H1 (cell line): ENCODE measurements at places on chromosomes 2 and 18. TPM values are rescaled to one million over a fixed set of nuclear protein-coding genes. Genes with fewer than 3 reads are reported as not detected.

GRCh38 chr2:142286618-142287017 is 155.8 kb upstream of the LRP1B start:
- peak; percentile 23 for DNase-seq
- H3K27ac ChIP-seq = no peak overlapping the region
- H3K36me3 ChIP-seq = no peaks in the 10 kb centered on the region
- 0 out of 2 replicates have a peak, but pooled peaks cover 2% of the 10 kb centered on the region for H3K4me1 ChIP-seq
- H3K27me3 ChIP-seq = no peaks in the 10 kb centered on the region

GRCh38 chr2:42547014-42547413 is 21.4 kb upstream of the MTA3 start:
- no peak overlapping the region for H3K4me3 ChIP-seq
- no peaks in the 10 kb centered on the region for H3K27me3 ChIP-seq
- peaks cover 27% of the 10 kb centered on the region for H3K4me1 ChIP-seq
- H3K36me3 ChIP-seq = no peaks in the 10 kb centered on the region

GRCh38 chr2:1136067-1136466 is 185.4 kb downstream of the SNTG2 start:
- DNase-seq = no peak
- no peaks in the 10 kb centered on the region for H3K4me1 ChIP-seq
- no peak overlapping the region for H3K27ac ChIP-seq
- no peaks in the 10 kb centered on the region for H3K27me3 ChIP-seq

GRCh38 chr2:99504844-99505584 is 15.2 kb upstream of the REV1 start:
- no peaks in the 10 kb centered on the region for H3K27me3 ChIP-seq
- H3K36me3 ChIP-seq = no peaks in the 10 kb centered on the region
- H3K4me3 ChIP-seq = no peak overlapping the region
- no peak overlapping the region for H3K27ac ChIP-seq
- no peak for DNase-seq

- H3K4me1 ChIP-seq = no peaks in the 10 kb centered on the region
- no peaks in the 10 kb centered on the region for H3K36me3 ChIP-seq
- no peak overlapping the region for H3K4me3 ChIP-seq
- H3K27me3 ChIP-seq = peaks cover 10% of the 10 kb centered on the region
- no peak overlapping the region for H3K27ac ChIP-seq
- no peak for DNase-seq
These were observed 40.7 kb upstream of the CCDC150 start for GRCh38 chr2:196598846-196599245.

DNA sequence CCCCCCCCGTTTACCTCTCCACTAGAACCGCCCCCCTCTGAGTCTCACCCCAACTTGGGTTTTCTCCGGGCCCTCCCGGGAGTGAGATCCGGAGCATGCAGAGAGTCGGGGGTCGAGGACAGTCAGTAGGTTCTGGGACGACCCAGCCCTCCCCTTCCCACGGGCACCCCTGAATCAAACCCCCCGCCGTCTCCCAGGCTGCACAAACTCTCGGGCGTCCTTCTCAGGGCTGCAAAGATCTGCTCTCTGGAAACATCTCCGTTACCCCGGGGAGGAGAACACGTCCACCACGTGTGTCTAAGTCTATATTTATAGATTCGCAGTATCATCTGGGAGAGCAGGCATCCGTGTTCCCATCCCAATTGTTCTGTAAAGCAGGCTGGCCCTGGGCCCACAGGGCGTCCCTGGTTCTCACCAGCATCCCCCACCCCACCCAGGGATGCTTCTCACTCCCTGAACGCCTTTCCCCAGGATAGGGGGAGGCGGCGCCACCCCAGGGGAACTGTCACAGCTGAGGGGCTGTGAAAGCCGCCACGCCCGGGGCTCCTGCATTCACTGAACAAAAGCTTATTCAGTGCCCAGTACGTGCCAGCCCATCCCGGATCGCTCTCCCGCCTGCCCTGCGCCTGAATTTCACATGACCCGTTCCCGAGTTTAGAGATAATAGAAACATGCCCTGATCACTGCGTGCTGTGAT is 765 bp upstream of the DIPK1C start:
- H3K27ac ChIP-seq = no peak overlapping the region
- H3K4me1 ChIP-seq = no peaks in the 10 kb centered on the region
- H3K36me3 ChIP-seq = no peaks in the 10 kb centered on the region
- no peak overlapping the region for H3K4me3 ChIP-seq
- peaks cover 45% of the 10 kb centered on the region for H3K27me3 ChIP-seq

- H3K36me3 ChIP-seq = no peaks in the 10 kb centered on the region
- no peaks in the 10 kb centered on the region for H3K27me3 ChIP-seq
- no peak overlapping the region for H3K27ac ChIP-seq
- no peak for DNase-seq
- H3K4me3 ChIP-seq = no peak overlapping the region
- peaks cover 16% of the 10 kb centered on the region for H3K4me1 ChIP-seq
These were observed 65.6 kb downstream of the STK39 start for GRCh38 chr2:168181825-168182224.

- H3K36me3 ChIP-seq = 0 out of 2 replicates have a peak, but pooled peaks cover 3% of the 10 kb centered on the region
- H3K4me3 ChIP-seq = no peak overlapping the region
- DNase-seq = no peak
These were observed 74.8 kb downstream of the AKAIN1 start for GRCh38 chr18:5122272-5122671.

- H3K36me3 ChIP-seq = no peaks in the 10 kb centered on the region
- no peak overlapping the region for H3K4me3 ChIP-seq
- H3K27me3 ChIP-seq = no peaks in the 10 kb centered on the region
- H3K4me1 ChIP-seq = peaks cover 11% of the 10 kb centered on the region
- DNase-seq = no peak
These were observed 182.4 kb downstream of the CELF4 start for GRCh38 chr18:37383036-37383785.

GRCh38 chr2:229226382-229226781 is 44.7 kb downstream of the PID1 start:
- H3K4me3 ChIP-seq = no peak overlapping the region
- DNase-seq = no peak
- H3K36me3 ChIP-seq = no peaks in the 10 kb centered on the region
- H3K4me1 ChIP-seq = no peaks in the 10 kb centered on the region

DNA sequence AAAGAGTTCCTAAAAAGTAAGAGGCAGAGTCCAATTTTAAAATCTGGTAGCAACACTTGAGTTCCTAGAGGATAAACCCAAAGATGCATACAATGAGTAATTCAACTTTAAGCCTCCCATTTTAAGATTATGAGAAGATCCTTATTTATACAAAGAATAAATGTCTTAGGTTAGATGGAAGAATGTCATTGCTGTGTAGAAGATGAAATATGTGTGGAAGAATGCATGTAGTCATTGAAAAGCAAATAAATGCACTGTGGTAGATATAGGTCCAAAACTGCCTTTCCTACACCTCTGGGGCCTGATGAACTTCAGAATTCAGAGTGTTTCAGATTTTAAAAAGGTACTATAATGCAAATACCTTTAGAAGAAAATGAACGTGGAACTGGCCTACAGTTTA is 58.7 kb upstream of the LRP1B start:
- no peak overlapping the region for H3K27ac ChIP-seq
- no peaks in the 10 kb centered on the region for H3K36me3 ChIP-seq
- no peaks in the 10 kb centered on the region for H3K4me1 ChIP-seq
- no peak overlapping the region for H3K4me3 ChIP-seq

GRCh38 chr18:79923896-79924585 is 27.4 kb downstream of the SLC66A2 start:
- no peak overlapping the region for H3K27ac ChIP-seq
- no peaks in the 10 kb centered on the region for H3K36me3 ChIP-seq
- H3K4me1 ChIP-seq = no peaks in the 10 kb centered on the region

- DNase-seq = no peak
- no peaks in the 10 kb centered on the region for H3K36me3 ChIP-seq
- H3K4me3 ChIP-seq = no peak overlapping the region
- H3K4me1 ChIP-seq = no peaks in the 10 kb centered on the region
- H3K27ac ChIP-seq = no peak overlapping the region
These were observed 20.5 kb upstream of the OSR1 start for GRCh38 chr2:19378939-19379338.

GRCh38 chr2:124163840-124164239 is 138.8 kb downstream of the CNTNAP5 start:
- no peaks in the 10 kb centered on the region for H3K4me1 ChIP-seq
- no peaks in the 10 kb centered on the region for H3K36me3 ChIP-seq
- H3K27me3 ChIP-seq = no peaks in the 10 kb centered on the region
- H3K27ac ChIP-seq = no peak overlapping the region
- no peak overlapping the region for H3K4me3 ChIP-seq

DNA sequence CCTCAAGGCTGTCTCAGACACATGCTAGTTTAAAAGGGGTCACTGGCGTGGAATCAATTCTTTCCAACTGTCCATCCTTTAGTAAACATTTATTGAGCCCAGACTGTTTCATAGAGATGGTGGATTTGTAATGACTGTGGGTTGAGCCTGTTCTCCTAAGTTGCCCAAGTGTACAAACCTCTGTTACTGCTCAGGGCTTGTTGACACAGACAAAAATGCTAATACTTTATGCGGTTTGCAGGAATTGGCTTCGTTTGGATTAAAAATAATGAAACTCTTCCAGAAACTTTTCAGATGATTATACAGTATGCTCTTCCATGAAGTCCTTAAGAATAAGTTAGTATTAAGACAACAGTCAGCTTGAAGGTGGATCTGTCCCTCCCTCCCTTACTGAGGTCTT is 83.6 kb upstream of the MGAT5 start:
- H3K4me3 ChIP-seq = no peak overlapping the region
- no peaks in the 10 kb centered on the region for H3K36me3 ChIP-seq
- no peaks in the 10 kb centered on the region for H3K27me3 ChIP-seq

GRCh38 chr2:6538607-6539006 is 327.1 kb downstream of the CMPK2 start:
- H3K4me3 ChIP-seq = no peak overlapping the region
- H3K27me3 ChIP-seq = no peaks in the 10 kb centered on the region
- H3K4me1 ChIP-seq = peaks cover 12% of the 10 kb centered on the region
- no peak for DNase-seq
- no peak overlapping the region for H3K27ac ChIP-seq

GRCh38 chr18:72206814-72207213 is 337.3 kb downstream of the CBLN2 start:
- H3K4me1 ChIP-seq = no peaks in the 10 kb centered on the region
- no peaks in the 10 kb centered on the region for H3K36me3 ChIP-seq

DNA sequence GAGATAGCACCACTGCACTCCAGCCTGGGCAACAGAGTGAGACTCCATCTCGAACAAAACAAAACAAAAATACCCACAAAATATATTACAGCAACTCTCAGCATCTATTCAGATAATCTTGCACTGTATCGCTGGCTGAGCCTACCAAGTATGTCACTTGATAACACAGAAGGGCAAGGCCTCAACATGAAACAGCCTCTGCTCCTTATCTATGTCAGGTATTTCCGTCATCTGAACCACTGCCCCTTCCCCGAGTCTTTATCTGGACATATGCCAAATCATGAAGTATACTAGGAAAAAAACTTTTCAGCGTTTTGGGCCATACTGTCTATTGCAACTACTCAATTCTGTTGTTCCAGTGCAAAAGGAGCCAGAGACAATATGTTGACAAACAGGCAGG is 17.7 kb downstream of the PDIA6 start:
- no peak for DNase-seq
- H3K4me1 ChIP-seq = no peaks in the 10 kb centered on the region
- H3K4me3 ChIP-seq = no peak overlapping the region
- H3K27ac ChIP-seq = no peak overlapping the region

GRCh38 chr2:168564641-168565040 is 108.6 kb downstream of the CERS6 start:
- H3K36me3 ChIP-seq = peaks cover 6% of the 10 kb centered on the region; the same call in 1 of the 2 replicates
- H3K27ac ChIP-seq = no peak overlapping the region
- DNase-seq = no peak
- H3K4me3 ChIP-seq = no peak overlapping the region
- no peaks in the 10 kb centered on the region for H3K27me3 ChIP-seq
- no peaks in the 10 kb centered on the region for H3K4me1 ChIP-seq

DNA sequence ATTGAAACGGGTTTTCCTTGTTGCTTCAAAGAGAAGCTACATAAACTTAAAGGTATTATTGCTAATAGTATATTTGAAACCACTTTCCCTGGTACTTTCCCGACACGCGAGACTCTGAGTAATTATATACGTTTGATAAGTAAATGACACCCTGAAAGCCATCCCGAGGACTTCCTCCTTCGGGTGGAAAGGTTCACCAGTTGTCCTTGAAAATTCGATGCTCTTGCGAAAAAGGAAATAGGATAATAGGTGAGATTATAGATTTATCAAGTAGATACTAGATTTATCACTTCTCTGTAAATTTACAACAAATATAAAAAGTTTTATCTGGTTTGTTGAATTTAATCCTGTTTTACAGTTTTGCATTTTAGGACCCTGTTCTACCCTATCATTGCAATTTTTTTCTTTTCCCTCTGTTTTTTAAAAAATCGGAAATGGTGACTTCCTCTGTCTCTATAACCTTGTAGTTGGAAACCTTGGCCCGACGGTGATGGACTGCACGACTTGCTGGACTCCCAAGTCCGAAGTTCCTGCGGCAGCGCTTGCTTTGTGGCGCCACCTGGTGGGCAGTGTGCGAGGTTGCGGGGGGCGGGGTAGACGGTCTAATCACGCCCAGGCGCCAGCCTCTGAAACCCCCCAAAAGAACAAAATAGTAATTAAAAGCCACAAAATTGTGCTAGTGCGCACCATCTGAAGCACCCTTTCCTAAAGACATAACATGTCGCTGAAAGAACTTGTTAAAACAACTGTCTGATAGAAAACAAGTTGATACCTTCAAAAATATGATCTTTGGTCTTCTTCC is 972 bp upstream of the DLX2 start:
- no peak overlapping the region for H3K27ac ChIP-seq
- peaks cover 4% of the 10 kb centered on the region for H3K4me1 ChIP-seq
- H3K27me3 ChIP-seq = peaks cover 100% of the 10 kb centered on the region
- no peaks in the 10 kb centered on the region for H3K36me3 ChIP-seq
- peak overlapping the region; percentile 59 for H3K4me3 ChIP-seq
- peak; percentile 99 for DNase-seq

DNA sequence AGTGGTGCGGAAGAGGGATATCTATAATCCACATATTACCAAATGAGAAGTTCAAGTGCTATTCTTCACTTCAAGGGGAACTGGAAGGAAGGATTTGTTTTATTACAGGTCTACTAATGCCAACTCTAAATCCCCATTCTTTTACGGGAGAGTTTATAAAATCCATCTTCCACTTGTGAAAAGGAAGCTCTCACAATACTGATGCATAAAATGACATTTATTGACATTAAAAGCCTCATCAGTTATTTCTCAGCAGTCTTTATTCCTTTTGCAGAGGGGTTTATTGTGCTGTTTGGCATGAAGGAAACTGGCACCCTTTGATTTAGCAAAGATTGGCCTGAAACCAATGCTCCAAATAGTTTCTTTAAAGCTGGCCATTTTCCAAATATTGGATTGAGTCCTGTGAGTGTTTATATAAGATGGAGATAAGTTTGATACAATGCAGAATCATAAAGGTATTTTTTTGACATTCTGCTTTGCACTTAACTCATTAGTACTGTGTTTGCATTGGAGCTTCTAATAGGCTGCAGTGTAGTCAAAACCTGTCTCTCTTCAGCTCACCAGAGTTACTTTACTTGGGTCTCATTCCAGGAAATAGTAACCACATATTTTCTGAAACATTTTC is 26.6 kb downstream of the LRP1B start:
- no peak for DNase-seq
- H3K36me3 ChIP-seq = no peaks in the 10 kb centered on the region
- no peak overlapping the region for H3K4me3 ChIP-seq
- H3K27me3 ChIP-seq = no peaks in the 10 kb centered on the region

The FAM124B gene
- total RNA-seq = 2.0 and 2.6 TPM in 2 replicates

The ABI2 gene
- 118 and 130 TPM in 2 replicates for total RNA-seq

The RPL31 gene
- 1,722 and 1,734 TPM in 2 replicates for total RNA-seq

The ITGA4 gene
- 2.0 and 2.1 TPM in 2 replicates for total RNA-seq

The HIBCH gene
- 30.7 and 31.8 TPM in 2 replicates for total RNA-seq

The SCG2 gene
- 0.77 and 1.0 TPM in 2 replicates for total RNA-seq

The CASP10 gene
- total RNA-seq = 4.0 and 4.2 TPM in 2 replicates
